AML-193 (cell line): ENCODE measurements at places on chromosomes 12 and 14.
A peak's percentile ranks its signal among the peaks of the same experiment; 100 is the strongest.

- no peak for DNase-seq
Observed at GRCh38 chr12:110743571-110744093, 941 bp upstream of the PPP1CC start.

DNA sequence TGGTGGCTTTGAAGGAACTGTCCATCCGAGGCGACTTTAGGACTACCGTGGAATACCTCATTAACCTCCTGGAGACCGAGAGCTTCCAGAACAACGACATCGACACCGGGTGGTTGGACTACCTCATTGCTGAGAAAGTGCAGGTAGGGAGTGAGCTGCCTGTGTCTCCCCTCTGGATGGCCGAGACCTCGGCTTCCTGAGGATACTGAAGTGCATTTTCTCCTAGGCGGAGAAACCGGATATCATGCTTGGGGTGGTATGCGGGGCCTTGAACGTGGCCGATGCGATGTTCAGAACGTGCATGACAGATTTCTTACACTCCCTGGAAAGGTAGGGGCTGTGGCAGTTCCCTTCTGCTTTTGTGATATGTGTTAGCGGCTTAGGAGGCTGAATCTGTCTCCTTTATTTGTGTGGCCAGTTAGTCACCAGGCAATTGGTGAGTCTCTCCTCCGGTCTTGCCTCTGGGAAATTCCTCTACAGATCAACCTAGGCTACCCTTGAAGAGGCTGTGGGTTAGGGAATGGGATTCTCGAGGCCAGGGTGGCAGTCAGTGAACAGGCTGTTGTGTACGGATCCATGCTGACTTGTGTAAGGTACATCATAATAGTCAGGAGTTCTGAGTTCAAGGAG is 75.3 kb downstream of the ACACB start:
- DNase-seq = no peak

- no peak for DNase-seq
Observed at GRCh38 chr12:26152507-26153102, 27.8 kb upstream of the BHLHE41 start.

GRCh38 chr12:85796001-85796400 is 40.2 kb downstream of the RASSF9 start:
- DNase-seq = no peak

DNA sequence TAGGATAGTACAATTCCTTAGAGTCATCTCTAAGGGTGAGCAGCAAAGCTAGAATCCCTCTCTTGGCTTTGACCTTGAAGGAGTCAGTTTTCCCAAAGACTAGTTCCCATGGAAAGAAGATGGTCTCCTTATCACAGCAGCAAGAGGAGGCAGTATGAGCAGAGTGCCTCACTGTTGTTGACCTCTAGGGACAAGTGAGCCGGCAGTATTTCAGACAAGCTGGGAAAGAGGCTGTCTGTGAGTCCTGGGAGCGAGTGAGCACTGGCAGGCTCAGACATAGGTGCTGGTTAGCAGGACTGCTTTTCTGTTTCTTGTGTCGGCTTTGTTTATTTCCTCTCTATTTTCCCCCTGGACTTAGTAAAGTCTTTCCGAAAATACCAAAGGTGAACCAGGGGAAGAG is 60.7 kb downstream of the NTF3 start:
- DNase-seq = no peak

- no peak for DNase-seq
Observed at GRCh38 chr12:89355243-89356068, 3.2 kb upstream of the DUSP6 start.

DNA sequence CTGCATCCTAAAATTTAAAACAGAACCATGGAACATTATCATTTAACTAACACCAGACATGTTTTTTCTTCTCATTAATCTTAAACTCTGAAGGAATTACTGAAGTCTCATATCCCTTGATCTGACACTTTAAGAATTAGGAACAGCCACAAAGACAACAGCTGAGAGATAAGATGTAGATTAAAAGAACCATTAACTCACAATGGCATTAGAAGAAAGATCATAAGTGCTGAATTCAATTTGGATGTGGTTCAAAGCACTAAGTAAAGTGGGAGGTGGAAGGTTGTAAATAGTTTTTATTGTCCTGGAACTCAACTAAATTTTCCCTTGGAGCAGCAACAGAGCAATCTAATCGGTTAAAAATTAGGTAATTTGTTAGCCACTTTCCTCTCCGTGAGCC is 199.0 kb upstream of the ATP2B1 start:
- DNase-seq = no peak

DNA sequence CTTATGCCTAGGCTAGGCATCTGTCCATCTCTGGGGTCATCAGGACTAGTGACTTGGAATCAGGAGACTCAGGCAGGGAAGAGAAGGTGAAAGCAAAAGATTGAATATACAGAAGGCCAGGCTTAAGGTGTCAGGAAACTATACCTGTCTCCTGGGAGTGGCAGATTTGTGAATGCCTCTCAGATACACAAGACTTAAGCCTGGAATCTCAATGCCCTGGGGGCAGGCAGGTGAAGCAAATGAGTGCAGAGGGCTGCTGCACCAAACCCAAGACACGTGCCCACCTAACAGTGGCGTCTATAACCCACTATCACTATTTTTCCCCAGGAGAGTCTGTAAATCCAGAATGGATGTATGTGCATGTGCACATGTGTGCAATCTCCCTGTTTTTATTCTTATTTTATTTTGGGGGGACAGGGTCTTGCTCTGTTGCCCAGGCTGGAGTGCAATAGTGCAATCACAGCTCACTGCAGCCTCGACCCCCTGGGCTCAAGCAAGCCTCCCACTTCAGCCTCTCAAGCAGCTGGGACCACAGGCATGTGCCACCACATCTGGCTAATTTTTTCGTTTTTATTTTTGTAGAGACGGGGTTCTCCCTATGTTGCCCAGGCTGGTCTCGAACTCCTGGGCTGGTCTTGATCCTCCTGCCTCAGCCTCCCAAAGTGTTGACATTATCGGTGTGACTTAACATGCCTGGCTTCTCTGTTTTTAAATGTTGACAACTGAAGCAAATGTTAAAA is 31.9 kb upstream of the FOS start:
- DNase-seq = no peak

- DNase-seq = peak; percentile 17
Observed at GRCh38 chr14:99602054-99602787, 1.8 kb downstream of the CCDC85C start.

- no peak for DNase-seq
Observed at GRCh38 chr14:71165121-71166031, 258.1 kb downstream of the PCNX1 start.

- no peak for DNase-seq
Observed at GRCh38 chr14:93941293-93941910, 14.3 kb downstream of the FAM181A start.

DNA sequence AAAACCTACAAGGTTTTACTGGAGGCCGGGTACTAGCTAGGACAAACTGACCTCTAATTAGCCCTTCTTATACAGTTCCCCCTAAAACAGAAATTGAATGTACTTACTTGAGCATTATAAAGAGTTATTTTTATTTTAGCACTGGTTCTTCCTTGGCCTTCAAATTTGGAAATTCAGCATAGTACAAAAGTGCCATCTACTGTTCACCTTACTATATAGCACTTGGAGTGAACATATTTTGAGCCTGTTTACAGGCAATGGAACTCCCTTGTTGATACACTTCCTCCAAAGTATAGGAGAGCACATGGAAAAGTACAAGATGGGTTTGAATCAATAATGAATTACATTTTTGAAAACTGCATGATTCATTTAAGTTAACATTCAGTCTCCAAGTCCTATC is 3.9 kb upstream of the POC1B start:
- DNase-seq = peak; percentile 74

DNA sequence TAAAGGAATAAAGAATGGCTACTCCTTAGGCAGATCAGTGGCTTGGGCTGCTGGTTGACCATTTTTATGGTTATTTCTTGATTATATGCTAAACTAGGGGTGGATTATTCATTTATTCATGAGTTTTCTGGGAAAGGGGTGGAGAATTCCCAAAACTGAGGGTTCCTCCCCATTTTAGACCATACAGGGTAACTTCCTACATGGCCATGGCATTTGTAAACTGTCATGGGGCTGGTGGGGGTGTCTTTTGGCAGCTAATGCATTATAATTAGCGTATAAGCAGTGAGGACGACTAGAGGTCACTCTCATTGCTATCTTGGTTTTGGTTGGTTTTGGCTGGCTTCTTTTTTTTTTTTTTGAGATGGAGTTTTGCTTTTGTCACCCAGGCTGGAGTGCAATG is 25.6 kb upstream of the JPH4 start:
- DNase-seq = no peak

GRCh38 chr14:30874120-30874998 is at the start of gene COCH:
COCH (plus strand) TSS chr14:30874559; CDS start chr14:30874939, 380 bp downstream.
- no peak for DNase-seq

GRCh38 chr12:5884285-5884684 is 60.8 kb downstream of the ANO2 start:
- DNase-seq = no peak

DNA sequence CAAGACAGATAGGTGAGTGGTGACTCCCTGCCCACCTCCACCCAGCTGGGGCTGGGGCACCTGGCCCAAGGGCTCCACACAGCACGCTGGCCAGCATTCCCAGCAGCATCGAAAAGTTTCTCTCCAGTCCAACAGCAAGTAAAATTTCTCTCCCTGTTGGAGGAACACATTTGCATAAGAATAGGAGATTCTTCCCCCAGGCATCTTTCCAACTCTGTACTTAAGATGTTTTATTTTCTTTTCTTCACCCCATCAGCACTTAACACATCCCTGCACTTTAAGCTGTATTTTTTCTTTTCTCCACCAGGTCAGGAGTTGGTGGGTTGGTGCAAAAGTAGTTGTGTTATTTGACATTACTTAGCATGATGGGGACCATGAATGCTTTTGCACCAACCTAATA is 47.2 kb downstream of the OR9K2 start:
- DNase-seq = no peak

- no peak for DNase-seq
Observed at GRCh38 chr12:57047981-57048380, 1.9 kb downstream of the MYO1A start.

GRCh38 chr12:18899678-18900317 is 161.9 kb downstream of the CAPZA3 start:
- no peak for DNase-seq

GRCh38 chr14:30906752-30907658 is 32.6 kb downstream of the COCH start:
- peak; percentile 30 for DNase-seq

DNA sequence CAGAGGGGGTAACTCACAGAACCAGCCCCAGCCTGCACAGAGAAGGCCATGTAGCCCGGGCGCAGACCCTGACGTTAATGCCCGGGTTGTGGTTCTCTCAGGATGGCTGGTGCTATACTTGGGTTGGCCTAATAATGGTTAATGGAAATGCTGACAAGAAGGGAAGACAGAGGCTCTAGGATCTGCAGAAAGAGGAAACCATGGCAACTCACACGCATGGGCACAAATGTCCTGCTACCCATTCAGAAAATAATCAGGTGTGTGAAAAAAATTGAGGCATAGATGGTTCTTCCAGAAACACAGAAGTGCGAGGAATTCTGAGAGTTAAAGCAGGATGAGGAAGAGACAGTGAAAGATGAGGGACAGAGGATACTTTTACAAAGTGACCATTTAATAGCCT is 33.8 kb downstream of the APPL2 start:
- DNase-seq = no peak

DNA sequence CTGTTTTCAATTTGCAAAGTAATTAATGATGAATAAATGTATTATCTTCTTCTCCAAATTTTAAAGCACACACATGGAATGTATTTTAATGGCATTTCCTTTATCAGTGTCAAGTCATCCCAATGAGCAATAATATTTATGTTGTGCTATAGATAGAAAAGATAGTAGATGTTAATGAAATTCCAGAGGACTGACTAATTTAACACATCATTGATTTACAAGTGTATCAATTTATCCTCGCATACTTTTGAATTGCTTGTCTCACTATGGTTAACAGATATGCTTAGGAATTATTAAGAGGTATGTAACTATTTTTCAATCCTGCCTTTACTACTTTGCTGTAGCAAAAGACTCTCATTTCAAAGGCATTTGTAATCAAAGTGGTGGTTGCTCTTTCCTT is 842.9 kb downstream of the SLC6A15 start:
- no peak for DNase-seq

DNA sequence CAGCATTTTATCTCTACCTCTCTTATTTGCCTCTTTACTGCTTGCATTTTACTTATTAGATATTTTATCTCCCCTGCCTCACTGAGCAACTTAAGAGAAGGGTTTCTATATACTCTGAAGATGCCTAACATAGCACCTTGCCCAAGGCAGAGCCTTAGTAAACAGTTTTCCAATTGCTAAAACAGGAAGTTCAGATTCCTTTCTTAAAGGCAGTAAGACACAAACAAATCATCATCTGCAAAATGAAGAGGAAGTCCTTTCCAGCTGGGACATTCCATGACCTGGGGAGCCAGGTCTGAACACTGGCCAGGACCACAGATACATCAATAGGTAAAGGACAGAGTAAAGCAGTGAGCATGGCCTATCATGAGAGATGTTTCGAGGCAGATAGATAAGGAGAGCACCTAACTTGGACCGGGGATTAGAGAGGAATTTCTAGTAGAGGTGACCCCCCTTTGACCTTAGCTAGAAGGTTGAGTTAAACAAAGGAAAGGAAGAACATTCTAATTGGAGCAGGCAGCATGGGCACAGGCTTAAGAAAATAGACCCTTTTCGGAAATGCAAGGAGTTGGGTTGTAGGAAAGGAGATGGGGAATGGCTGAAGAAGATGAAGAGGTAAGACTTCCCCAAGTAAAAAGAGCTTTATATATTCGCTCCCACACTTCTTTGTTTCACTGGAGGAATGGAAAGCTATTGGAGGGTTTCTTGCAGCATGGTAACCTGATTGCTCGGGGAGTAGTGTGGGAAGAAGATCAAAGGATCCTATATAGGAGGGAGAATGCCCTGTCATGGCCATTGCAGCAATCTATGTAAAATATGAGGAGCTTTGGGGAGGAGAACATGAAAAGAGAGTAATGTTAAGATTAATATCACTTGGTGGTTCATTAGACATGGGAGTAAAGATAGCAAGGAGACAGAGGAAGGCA is 94.8 kb downstream of the PHLDA1 start:
- DNase-seq = no peak

DNA sequence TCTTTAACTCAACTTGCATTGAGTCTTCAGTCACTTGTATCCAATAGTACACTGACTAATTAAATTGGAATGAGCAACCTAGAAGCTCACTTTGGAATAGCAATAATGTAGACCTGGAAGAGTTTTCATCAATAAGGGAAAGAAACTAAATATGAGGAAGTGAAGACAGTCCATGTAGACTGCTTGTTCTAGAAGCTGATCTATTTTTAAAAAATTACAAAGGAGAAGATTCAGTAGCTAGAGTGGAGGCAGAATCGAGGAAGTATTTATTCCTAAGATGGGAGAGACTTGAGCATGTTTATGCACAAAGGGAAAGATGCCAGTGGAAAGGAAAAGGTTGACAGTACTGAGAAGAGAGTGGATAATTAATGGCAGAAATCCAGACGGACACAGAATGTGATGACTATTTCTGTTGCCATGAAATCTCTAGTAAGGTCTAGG is 156.3 kb upstream of the PDE3A start:
- no peak for DNase-seq
